ENCODE measurements at places on chromosomes 1 and 21.

GRCh38 chr1:180249725-180250498, 19.8 kb downstream of the LHX4 start:
- DNase-seq, result no peak

DNA sequence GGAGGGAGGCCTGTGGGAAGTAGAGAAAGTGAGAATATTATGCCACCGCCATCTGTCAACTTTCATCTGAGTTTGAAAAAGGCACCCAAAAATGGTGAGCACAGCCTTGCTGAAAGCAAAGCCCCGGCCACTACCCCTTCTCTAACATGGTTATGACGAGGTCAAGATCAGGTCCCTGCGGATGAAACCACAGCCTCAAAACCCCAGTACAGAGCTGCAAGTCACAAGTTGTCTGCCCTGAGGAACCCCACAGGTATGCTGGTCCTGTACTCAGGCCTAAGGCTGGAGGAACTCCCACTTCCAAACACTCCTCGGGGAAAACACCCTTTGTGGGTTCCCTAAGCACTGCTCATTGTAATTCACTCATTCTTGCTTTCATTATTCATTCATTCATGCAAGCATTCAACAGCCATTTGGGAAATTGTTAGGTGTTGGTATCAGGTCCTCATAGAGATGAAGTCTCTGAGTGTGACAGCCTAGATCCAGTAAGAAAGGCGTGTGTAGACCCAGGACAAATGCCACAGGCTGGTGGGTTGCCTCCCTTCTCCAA, 216.6 kb upstream of the EDN2 start:
- no peak for DNase-seq

GRCh38 chr1:173134800-173135199, 72.3 kb downstream of the TNFSF4 start:
- no peak for DNase-seq

GRCh38 chr1:204972426-204972825, 70.6 kb upstream of the CNTN2 start:
- DNase-seq, result no peak

DNA sequence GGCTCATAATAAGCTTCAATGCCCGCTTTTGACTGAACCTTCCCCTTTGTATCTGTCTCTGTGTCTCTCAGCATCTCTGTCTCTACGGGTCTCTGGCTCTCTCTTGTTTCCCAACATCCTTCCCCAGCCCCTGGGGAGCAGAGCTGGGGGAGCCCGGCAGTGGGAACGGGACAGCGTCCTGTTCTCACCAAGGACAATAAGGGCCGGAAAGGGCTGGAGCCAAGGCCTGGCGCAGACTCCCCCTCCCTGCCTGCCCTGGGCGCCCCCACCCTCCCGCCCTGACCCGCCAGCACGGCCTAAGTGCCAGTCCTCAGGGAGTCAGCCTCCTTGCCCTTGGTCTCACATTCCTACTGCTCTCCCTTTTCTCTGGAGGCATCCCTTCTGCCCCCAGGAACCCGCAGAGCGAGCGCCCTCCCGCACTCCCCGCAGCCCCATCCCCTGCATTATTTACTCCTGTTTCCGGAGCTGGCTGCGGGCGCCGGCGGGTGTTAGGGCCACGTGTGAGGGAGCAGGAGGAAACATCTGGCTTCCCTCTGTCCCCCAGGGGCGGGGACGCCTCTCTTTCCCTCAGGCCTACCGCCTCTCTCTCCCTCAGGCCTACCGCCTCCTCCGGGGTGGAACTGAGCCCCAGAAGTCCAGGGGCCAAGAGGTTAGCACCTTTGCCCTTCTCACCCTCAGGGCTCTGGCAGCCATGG, 6.5 kb downstream of the KRTCAP2 start:
- DNase-seq, result no peak

DNA sequence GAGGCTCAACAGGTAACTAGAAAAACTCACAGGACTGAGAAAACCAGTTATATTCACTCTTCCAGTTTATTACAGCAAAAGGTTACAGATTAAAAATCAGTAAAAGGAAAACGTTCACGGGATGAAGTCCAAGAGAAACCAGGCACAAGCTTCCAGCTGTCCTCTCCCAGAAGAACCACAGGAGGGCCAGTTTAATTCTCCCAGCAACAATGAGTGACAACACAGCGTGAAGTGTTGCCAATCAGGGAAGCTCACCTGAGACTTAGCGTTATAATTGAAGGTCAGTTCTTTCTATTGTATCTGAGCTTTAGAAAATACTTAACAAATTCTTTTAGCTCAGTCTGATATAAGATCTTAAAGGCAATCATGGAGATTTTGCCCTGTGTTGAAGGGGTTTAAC, 65.2 kb upstream of the TNR start:
- no peak for DNase-seq

GRCh38 chr21:43994085-43994484, 18.0 kb upstream of the TRAPPC10 start:
- DNase-seq, result no peak

GRCh38 chr1:19163261-19163660, 46.8 kb downstream of the UBR4 start:
- DNase-seq, result no peak

GRCh38 chr1:174902531-174903099, 97.1 kb upstream of the CACYBP start:
- DNase-seq, result no peak

DNA sequence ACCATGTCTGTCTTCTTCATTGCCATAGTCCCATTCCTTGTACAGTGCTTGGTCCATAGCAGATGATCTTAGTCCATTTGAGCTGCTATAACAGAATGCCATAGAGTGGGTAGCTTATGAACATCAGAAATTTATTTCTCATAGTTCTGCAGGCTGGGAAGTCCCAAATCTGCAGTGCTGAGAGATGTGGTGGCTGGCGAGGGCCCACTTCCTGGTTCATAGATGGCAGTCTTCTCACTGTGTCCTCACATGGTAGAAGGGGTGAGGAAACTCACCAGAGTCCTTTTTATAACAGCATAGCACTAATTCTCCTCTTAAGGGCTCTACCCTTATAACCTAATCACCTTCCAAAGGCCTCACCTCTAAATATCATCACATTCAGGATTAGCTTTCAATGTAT, 23.1 kb upstream of the RAP1A start:
- no peak for DNase-seq

GRCh38 chr1:167431261-167431908, 86.9 kb downstream of the CD247 start:
- DNase-seq, result no peak

DNA sequence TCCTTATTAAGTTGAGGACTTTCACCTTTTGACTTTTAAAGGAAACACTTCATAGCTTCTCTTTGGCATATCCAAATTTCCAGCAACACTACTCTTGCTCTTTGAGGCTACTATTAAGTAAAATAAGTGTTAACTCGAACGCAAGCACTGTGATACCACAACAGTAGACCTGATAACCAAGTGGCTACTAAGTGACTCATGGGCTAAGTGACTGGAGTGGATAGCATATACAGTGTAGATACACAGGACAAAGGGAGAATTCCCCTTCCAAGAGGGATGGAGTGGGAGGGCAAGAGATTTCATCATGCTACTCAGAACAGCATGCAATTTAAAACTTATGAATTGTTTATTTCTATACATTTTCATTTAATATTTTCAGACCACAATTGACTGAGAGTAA, 9.8 kb upstream of the KCNA3 start:
- DNase-seq, result no peak

- no peak for DNase-seq
Observed at GRCh38 chr1:27745466-27745865, 19.7 kb downstream of the FAM76A start.

- DNase-seq, result no peak
Observed at GRCh38 chr21:41317063-41317392, 427 bp downstream of the FAM3B start.

GRCh38 chr1:51217101-51217500, 19.0 kb upstream of the RNF11 start:
- no peak for DNase-seq

DNA sequence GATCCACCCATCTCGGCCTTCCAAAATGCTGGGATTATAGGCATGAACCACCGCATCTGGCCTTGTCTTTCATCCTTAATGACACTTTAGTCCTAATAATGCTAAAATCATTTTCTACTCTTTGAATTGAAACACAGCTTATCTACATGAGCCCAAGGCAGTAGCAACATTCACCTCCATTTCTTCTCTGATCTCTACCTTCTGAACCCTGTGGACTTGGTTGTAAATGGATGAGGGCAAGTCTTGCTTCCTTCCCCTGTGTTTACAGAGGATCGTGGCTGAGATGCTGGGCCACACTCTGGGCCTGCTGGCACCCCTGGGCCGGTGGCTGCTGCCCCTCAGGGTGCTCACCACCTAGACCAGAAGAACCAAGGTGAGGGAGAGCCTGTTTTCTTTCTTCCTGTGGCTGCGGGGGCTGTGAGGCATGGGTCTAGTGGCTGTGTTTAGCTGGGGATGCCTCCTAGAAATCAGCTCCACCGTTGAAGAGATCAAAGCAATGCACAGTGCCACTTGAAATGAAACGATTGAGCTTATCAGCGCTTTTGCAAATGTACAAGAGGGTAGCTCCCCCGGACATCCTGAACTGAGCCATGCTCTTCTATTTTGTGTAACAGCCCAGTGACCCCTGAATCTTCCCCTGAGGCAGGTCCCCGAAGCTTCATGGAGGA, 32.2 kb upstream of the LGALS8 start:
- no peak for DNase-seq
